ENCODE measurements at places on chromosomes 2 and 18.

DNA sequence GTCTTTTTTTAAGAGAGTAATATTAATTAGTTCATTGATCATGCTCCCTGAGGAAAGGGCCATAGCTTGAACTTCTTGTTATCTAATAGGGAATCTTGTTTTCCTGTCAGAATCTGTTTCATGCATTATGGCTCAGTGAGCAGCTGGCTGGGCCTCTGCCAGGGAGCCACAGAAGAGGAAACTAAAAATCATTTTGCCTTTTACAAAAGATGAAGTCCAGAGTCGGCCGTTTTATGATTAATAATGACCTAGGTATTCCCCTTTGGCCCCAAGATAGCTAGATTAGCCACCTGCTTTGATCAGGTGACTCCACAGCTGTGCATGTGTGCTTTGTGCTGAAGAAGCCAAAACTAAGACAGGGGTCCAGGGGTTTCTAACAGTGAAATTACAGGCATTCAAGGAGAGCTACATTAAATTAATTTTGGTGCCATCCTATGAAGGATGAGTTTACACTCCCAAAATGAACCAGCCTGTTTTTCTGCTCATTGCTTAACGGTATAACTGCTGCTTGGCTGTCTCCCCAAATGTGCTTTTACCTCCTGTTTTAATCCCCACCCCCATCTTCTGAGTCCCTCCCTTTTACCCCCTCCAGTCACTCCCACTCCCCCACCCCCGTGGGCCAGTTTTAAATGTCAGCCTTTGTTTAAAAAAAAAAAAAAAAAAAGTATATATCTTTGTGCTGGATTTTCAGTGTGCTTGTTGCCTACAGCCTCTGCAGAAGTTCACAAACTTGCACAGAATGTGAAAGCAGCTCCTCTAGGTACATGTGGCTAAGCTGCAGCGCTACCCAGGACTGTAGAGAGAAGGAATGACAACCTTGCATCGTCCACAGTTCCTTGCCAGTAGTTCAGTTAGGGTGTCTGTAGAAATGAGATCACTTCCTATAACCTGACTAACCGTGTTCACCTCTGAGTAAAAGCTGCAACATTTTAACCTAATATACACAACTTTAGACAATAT, 93.1 kb downstream of the CABLES1 start:
- no peak for DNase-seq

DNA sequence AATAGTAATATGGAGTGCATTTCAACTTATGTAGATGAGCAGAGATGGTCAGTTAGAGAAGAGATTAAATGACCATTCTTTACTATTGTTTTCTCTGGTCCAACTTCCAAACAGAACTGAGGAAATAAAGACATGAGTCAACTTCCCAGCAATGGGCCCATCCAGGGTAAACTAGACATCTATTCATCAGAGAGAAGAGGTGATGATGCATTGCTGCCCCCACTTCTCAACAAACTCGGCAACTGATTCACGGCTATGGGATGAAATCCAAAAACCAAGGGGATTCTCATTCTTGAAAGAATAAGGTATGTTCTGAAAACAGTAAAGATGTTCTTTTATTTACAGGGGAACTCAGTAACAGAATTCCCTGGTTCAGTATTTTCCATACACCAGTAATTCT, 190.7 kb downstream of the RDH14 start:
- DNase-seq: no peak

GRCh38 chr18:48013162-48013561, 82.7 kb upstream of the SMAD2 start:
- no peak for DNase-seq

GRCh38 chr2:161228511-161229240, 68.4 kb downstream of the TANK start:
- DNase-seq: no peak

DNA sequence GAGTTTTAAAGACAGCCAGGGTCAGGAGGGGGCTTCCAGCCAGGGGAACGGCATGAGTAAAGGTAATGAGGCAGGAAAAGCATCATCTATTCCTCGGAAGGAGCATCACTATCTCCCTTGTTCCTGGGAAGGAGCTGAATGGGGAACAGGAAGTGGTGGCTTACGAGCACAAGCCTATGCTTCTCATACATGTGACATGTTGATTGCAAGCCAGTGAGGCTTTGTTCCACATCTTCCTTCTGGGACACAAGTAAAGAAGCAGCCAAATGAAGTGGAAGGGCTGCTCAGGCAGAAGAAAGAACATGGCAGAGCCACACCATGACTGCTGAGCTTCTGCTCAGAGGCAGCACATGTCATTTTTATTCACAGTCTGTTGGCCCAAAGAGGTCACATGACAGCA, 15.1 kb upstream of the LMAN1 start:
- DNase-seq: no peak

DNA sequence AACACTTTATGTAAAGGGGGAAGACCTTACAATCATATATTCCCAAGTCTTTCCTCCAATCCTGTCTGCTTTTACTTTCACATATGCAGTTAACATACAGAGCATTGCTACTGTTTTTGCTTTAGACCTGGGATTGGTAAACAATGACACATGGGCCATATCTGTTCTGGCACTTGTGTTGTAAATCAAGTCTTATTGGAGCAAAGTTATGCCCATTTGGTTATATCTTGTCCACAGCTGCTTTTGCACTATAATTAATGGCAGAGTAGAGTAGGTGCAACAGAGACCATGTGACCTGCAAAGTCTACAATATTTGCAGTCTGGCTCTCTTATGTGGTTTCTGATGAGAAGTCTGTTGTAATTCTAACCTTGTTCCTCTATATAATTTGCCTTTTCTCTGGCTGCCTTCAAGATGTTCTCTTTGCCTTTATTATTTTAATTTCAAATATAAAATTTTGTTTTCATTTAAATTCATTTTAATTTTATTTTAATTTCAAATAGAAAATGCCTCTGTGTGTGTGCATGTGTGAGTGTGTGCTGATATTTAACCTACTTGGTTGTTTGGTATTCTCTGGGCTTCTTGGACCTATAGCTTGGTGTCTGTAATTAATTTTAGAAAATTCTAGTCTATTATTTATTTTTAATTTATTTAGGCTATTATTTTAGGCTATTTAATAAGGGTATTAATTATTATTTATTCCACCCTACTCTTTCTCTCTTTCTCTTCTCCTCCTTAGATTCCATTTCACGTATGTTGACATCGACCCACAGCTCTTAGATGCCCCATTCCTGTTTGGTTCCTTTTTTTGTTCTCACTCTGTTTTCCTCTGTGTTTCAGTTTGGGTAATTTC, 16.8 kb upstream of the LPIN1 start:
- DNase-seq: no peak

GRCh38 chr2:142124706-142125105, 6.1 kb downstream of the LRP1B start:
- DNase-seq: no peak

DNA sequence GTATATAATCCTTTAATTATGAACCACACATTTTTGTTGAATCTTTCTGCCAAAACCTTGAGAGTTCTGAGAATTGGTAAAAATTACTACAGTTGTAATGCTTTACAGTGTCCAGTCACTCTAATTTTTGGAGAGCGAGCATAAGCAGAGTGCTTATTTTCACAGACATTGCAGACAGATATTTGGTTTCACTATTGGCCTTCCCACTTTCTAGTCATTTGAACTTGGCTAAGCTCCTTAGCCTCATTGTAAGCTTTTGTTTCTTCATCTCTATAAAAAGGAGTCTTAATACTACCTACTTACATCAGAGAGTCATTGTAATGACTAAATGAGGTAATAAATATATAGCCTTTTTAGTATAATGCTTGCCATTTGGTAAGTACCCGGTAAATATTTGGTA, 80.4 kb downstream of the LCLAT1 start:
- DNase-seq: no peak

DNA sequence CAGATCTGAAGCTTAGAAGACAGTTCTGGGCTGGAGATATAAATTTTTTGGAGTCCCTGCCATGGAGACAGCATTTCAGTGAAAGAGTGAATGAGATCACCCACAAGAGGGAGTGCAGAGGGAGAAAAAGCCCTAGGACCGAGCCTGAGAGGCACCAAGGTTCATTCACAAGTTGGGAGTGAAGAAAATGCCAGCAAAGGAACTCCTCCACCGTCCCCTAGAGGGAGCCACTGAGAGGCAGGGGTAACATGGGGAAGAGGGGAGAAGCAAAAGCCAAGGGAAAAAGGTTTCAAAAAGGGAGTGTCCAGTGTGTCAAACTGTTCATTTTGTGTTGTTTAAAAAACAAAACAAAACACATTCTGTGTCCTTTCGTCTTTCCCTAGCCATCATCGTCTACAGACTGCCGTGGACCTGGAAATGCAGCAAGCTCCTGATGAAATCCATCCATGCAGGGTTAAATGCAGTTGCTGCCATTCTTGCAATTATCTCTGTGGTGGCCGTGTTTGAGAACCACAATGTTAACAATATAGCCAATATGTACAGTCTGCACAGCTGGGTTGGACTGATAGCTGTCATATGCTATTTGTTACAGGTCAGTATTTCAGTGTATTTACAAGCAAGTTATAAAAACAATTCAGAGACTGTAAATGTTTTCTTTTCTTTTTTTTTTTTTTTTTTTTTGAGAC, 19.1 kb downstream of the CYBRD1 start:
- no peak for DNase-seq

DNA sequence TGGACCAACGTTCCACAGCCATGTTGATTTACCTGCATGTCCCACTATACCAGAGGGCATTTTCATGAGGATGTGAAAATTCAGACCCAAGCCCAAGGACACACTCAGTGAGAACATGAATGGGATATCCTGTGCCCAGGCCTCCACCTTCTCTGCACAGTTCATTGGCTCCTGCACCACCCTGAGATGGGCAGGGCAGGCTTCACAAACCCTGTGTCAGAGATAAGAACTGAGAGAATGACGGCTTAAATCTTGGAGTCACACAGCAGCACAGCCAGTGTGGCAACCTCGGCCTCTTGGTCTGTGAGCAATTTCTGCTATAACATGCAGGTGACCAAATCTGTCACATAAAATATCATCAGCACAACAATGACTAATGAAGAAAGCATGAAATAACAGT, 71.9 kb downstream of the UXS1 start:
- no peak for DNase-seq

DNA sequence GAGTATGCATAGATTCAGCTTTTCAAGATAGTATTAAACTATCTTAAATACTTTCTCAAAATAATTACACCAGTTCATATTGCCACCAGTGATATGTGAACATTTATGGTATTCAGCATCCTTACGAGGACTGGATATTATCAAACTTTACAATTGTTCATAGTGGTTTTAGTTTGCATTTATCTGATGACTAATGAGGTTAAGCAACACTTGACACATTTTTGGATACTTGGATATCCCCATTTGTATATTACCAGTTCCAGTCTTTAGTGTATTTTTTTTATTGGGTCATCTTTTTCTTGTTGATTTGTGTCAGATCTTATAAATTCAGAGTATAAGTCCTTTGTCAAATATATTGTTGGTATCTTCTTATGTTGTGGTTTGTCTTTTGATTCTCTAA, 128.4 kb downstream of the ASXL3 start:
- no peak for DNase-seq

GRCh38 chr18:7023581-7023980, 94.0 kb downstream of the LAMA1 start:
- no peak for DNase-seq

- DNase-seq: no peak
Measured at GRCh38 chr2:74921236-74921736, 37.2 kb upstream of the POLE4 start.

GRCh38 chr2:88049622-88050021, 6.0 kb downstream of the KRCC1 start:
- no peak for DNase-seq

GRCh38 chr2:170525566-170525900, 189.6 kb upstream of the SP5 start:
- DNase-seq: no peak

DNA sequence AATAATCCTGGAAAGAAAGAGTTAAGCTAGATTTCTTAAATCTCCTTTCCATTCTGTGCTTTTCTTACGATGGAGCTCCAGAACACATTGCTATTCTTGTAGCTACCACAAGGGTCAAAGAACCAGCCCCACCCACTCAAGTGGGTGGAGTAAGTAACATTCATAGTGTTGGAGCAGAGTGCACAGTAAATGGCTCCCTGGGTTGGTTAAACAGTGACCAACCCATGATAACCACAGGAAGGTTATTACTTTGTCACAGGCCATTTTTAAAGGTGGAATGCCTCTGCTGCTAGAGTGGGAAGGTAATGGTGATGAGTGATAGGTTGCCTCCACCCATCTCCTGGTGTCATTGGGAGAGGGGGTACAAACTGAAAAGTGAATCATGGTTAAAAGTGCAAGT, 13.9 kb downstream of the ARPC2 start:
- DNase-seq: no peak

DNA sequence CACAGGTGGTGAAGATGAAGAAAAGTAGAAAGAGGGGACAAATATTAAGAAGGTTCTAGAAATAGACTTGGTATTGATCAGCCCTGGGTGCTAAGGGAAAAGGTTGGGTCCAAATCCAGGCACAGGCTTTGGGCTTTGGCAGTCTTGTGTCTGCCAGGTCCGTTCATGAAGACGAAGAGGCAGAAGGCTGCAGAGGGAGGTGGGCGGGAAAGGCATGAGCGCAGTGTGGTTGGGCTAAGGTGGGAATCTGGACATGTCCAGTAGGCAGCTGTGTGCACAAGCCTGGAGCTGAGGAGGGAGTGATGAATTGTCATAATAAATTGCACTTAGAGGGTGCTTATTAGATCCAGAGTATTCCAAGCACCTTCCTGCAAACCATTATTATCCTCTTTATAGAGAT, 105.7 kb upstream of the TEX51 start:
- DNase-seq: no peak

DNA sequence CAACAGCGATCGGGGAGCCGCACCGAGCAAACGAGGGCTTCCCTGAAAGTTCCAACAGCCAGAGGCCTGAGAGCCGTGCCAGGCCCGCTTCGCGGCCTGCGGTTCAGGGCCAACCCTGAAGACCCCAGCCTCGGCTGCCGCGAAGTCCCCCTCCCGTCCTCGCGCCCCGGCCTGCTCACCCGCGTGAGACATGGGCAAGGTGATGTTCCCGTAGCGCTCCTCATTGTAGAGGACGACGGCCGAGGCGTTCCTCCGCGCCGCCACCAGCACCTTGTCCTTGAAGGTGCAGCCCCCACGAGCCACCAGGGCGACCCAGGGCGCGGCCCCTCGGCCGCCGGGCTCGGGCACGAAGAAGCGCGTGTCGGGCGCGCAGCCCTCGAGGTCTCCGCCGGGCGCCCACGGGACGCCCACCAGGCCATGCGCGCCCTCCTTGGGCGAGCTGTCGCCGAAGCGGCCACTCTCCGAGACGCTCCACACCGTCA, 510 bp downstream of the RNF149 start:
- no peak for DNase-seq

All from stimulated activated CD8-positive, alpha-beta memory T cell treated with anti-CD3 and anti-CD28 coated beads, Interleukin-15, amount 100 ng/mL, for 4 hours (primary cell).